ENCODE measurements at places on chromosomes 7 and 10. TPM values are rescaled to one million over a fixed set of nuclear protein-coding genes. Genes with fewer than 3 reads are reported as not detected.
A peak's percentile ranks its signal among the peaks of the same experiment; 100 is the strongest.

The ADRB1 gene
- total RNA-seq = 0.27 TPM

- no peaks in the 10 kb centered on the region for H3K4me1 ChIP-seq
- no peak overlapping the region for H3K27ac ChIP-seq
- DNase-seq = no peak
- H3K4me3 ChIP-seq = no peak overlapping the region
- no peaks in the 10 kb centered on the region for H3K36me3 ChIP-seq
Measured at GRCh38 chr10:91115618-91116390, 104.7 kb upstream of the PCGF5 start.

DNA sequence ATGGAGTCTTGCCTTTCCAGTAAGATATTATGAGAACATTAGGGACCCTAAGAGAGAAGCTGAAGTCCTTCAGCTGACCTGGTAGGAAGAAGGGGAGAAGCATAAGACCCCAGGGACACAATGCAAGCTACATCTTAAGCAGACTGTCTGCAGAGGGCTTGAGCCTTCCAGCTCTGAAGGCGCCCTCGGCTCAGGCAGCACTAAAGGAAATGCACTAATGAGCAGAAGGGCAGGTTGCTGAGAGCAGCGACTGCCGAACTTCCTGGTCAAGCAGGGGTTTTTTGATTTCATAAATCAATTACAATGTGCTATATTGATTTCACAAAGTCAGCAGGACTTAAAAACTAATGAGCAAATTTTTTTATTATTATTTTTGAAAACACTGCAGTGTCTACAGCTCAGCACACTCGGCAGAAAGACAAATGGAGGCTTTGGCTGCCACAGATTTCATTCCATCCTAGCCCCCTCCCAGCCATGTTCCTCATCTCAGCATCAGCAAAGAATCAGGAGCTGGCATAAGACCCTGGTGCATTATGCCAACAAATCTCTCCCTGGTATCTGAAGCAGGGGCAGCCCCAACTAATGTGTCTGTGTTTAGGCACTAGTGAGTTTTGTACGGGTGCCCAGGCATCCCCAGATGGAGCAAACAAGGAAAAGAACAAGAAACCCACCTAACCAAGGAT, 57.1 kb downstream of the LRRTM3 start:
- H3K4me3 ChIP-seq = no peak overlapping the region
- no peak overlapping the region for H3K27ac ChIP-seq
- no peak for DNase-seq
- H3K4me1 ChIP-seq = no peaks in the 10 kb centered on the region
- H3K36me3 ChIP-seq = no peaks in the 10 kb centered on the region

GRCh38 chr10:114491933-114492332, 87.6 kb upstream of the AFAP1L2 start:
- no peaks in the 10 kb centered on the region for H3K36me3 ChIP-seq
- peaks cover 12% of the 10 kb centered on the region for H3K4me1 ChIP-seq
- no peaks in the 10 kb centered on the region for H3K27me3 ChIP-seq
- no peak overlapping the region for H3K4me3 ChIP-seq

The TMEM229A gene
- not detected for total RNA-seq

DNA sequence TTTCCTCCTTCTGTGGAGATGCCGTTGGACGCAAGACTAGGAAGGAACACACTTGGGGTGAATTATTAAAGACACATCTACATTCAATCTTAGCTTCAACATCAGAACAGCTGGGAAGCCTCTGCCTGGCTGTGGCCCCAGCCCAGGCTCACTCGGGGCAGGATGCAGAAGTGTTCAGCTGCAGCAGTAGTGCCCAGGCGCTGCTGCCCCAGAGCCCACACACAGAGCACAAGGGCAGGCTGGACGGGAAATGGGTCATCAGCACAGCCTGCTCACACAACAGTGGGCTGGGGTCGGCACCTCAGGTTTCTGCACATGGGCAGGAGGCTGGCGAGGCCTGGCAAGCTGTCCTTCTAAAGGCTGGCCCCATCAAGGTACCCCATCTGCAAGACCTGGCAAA, 42.5 kb downstream of the NOD1 start:
- no peaks in the 10 kb centered on the region for H3K27me3 ChIP-seq
- peaks cover 12% of the 10 kb centered on the region for H3K4me1 ChIP-seq
- DNase-seq = no peak

The PAPOLB gene
- total RNA-seq = not detected

The MCM10 gene
- total RNA-seq = 9.2 TPM

- no peaks in the 10 kb centered on the region for H3K27me3 ChIP-seq
- H3K4me1 ChIP-seq = peaks cover 3% of the 10 kb centered on the region
- H3K36me3 ChIP-seq = peaks cover 70% of the 10 kb centered on the region
- no peak overlapping the region for H3K4me3 ChIP-seq
Measured at GRCh38 chr7:45075871-45076796, 12.6 kb downstream of the NACAD start.

The TRIM50 gene
- not detected for total RNA-seq

- no peaks in the 10 kb centered on the region for H3K36me3 ChIP-seq
- H3K27ac ChIP-seq = no peak overlapping the region
- no peak for DNase-seq
- no peaks in the 10 kb centered on the region for H3K27me3 ChIP-seq
Measured at GRCh38 chr10:108755646-108756045, 1167.7 kb downstream of the XPNPEP1 start.

DNA sequence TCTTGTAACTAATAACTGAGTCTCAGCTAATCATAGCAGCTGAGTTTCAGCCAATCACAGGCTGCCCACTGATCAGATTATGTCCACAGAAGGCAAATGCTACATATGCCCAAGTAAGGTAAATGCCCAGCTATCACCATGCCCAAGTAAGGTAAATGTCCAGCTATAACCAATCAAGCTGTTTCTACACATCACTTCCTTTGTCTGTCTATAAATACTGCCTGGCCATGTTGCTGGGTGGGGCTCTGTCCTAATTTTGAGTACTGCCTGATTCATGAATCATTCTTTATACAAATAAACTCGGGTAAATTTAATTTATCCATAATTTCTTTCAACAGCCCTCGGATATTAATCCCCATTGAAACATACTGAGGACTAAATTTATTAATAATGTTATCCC, 312.4 kb downstream of the CACNA2D1 start:
- H3K4me3 ChIP-seq = no peak overlapping the region
- H3K27me3 ChIP-seq = no peaks in the 10 kb centered on the region
- no peaks in the 10 kb centered on the region for H3K4me1 ChIP-seq
- no peaks in the 10 kb centered on the region for H3K36me3 ChIP-seq
- no peak for DNase-seq

The RET gene
- total RNA-seq = 0.06 TPM

The SEMA3D gene
- total RNA-seq = 0.15 TPM

- no peaks in the 10 kb centered on the region for H3K27me3 ChIP-seq
- H3K36me3 ChIP-seq = no peaks in the 10 kb centered on the region
- DNase-seq = no peak
Measured at GRCh38 chr7:87000344-87000743, 59.1 kb downstream of the ELAPOR2 start.

The OR13A1 gene
- total RNA-seq = 0.38 TPM

GRCh38 chr10:97408496-97408992, 7.4 kb upstream of the RRP12 start:
- H3K27me3 ChIP-seq = no peaks in the 10 kb centered on the region
- no peak overlapping the region for H3K4me3 ChIP-seq
- peak overlapping the region; percentile 84 for H3K27ac ChIP-seq
- no peak for DNase-seq

DNA sequence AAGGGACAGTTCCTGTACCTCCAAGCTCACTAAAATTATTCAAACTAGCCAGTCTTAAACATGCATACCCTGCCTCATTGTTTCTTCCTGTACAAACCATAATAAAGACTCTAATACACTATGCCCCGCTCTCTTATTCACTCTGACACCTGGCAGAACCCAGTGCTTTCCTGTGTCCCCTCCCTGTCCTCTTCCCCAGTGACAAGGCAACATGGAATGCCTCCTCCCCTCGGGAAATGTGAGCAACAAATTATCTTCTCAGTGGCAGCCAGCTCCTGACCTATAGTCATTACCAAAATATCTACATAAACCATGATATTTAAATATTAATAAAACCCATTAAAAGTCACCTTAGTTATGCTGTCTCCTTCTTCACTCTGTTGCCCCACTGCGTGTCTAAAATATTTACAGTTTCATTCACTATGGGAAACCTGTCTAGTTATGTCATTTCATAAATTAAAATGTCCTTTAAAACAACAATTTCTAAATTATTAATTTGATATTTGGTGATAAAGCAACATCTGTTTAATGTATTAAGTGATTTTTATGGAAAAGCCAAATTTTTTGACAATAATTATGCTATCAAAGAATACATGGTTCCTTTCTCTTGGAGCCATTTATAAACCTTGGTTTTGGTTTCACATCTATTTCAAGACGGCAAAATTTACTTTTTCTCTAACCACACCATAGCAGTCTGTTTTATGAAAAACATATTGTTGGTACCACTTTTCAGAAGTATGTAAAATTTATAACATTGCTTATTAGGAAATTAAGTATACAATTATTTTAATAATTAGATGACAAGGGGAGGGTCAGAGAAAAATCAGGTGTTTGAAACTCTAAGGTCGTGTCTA, 1355.2 kb downstream of the XPNPEP1 start:
- no peak overlapping the region for H3K27ac ChIP-seq
- no peak for DNase-seq
- H3K27me3 ChIP-seq = no peaks in the 10 kb centered on the region
- no peaks in the 10 kb centered on the region for H3K4me1 ChIP-seq
- no peak overlapping the region for H3K4me3 ChIP-seq

DNA sequence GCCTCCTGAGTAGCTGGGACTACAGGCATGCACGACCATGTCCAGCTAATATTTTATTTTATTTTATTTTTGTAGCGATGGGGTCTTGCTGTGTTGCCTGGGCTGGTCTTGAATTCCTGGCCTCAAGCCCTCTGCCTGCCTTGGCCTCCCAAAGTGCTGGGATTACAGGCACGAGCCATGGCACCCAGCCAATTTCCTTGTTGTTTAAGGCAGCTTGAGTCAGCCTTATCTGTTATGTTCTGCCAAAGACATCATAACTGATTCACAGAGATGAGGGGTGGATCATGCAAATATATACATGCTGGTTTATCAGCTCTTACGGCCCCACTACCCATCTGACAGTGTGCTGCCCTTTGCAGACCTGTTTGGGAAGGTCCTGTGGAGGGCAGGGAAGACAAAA, 826.7 kb downstream of the TYW1 start:
- no peak overlapping the region for H3K27ac ChIP-seq
- H3K4me3 ChIP-seq = no peak overlapping the region
- no peaks in the 10 kb centered on the region for H3K27me3 ChIP-seq
- no peaks in the 10 kb centered on the region for H3K36me3 ChIP-seq
- DNase-seq = no peak
- H3K4me1 ChIP-seq = no peaks in the 10 kb centered on the region

DNA sequence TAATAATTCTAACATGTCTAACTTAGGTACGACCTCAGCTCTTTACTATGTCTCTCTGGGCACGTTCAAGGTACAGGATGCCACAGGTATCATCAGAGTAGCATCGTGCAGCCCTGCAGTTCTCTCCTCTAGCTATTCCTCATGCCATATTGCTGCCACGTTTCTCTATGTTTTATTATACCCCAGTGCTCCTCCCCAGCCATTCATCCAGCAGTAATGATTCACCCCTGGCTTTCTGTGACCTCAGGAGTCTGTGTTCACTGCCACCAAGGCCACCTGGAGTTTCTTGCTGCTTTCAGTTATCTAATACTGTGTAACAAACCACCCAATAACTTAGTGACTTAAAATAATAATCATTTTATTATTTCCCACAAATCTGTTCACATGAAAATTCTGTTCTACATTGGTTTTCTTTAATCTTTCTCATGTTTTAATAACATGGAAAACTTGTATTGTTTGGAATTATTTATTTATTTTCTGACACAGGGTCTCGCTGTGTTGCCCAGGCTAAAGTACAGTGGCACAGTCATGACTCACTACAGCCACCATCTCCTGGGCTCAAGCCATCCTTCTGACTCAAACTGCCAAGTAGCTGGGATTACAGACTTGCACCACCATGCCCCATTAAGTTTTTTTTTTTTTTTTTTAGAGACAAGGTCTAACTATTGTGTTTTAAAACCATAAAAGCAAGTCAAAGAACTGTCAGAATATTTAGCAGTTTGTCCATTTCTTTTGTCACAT, 21.8 kb downstream of the REEP3 start:
- no peak for DNase-seq
- no peaks in the 10 kb centered on the region for H3K36me3 ChIP-seq
- H3K27ac ChIP-seq = no peak overlapping the region
- no peaks in the 10 kb centered on the region for H3K27me3 ChIP-seq

The RASA4B gene
- total RNA-seq = 4.2 TPM

GRCh38 chr7:39054731-39055130, 77.0 kb downstream of the POU6F2 start:
- H3K36me3 ChIP-seq = no peaks in the 10 kb centered on the region
- H3K27me3 ChIP-seq = no peaks in the 10 kb centered on the region

The PON1 gene
- not detected for total RNA-seq

GRCh38 chr7:151148319-151149259, 18.9 kb downstream of the GBX1 start:
- no peak overlapping the region for H3K4me3 ChIP-seq
- H3K27me3 ChIP-seq = no peaks in the 10 kb centered on the region
- no peaks in the 10 kb centered on the region for H3K4me1 ChIP-seq
- peaks cover 4% of the 10 kb centered on the region for H3K36me3 ChIP-seq
- DNase-seq = no peak

DNA sequence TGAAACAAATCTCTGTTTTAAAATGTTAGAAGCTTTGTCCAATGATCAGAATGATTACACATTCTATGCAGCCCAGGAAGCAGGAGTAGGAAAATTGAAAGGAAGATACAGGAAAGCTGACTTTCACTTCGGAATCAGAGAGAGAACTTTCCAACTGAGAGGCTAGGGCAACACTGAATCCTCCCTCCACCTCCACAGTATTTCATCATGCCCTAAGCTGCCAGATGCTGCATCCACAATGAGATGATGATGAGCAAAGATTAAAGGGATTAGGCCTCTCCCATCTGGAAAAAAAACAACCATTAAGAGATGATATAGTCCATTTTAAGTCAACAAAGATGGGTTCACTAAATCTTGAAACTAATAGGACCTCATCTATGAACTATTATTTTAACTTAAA, 215.6 kb downstream of the GPR37 start:
- H3K27ac ChIP-seq = peak overlapping the region; percentile 25
- H3K4me3 ChIP-seq = no peak overlapping the region
- no peak for DNase-seq

The RBP3 gene
- total RNA-seq = not detected

DNA sequence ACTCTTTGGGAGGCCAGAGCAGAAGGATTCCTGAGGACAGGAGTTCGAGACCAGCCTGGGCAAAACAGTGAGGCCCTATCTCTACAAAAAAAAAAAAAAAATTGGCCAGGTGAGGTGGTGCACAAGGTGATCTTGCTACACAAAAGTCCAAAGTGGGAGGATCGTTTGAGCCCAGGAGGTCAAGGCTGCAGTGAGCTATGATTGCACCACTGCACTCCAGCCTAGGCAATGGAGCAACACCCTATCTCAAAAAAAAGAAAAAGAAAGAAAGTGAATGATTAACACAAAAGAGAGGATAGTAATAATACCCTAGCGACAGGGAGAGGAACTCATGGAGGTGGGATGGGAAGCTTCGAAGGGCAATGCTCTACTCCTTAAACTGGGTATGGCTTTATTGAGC, 30.4 kb downstream of the TMEM176B start:
- no peaks in the 10 kb centered on the region for H3K27me3 ChIP-seq
- H3K27ac ChIP-seq = no peak overlapping the region

- no peaks in the 10 kb centered on the region for H3K4me1 ChIP-seq
- no peak overlapping the region for H3K27ac ChIP-seq
- H3K36me3 ChIP-seq = no peaks in the 10 kb centered on the region
- DNase-seq = no peak
Measured at GRCh38 chr10:28774051-28774995, 97.0 kb downstream of the BAMBI start.

GRCh38 chr7:738723-739454, 11.8 kb upstream of the PRKAR1B start:
- no peak overlapping the region for H3K4me3 ChIP-seq
- no peaks in the 10 kb centered on the region for H3K4me1 ChIP-seq
- H3K27ac ChIP-seq = no peak overlapping the region
- H3K36me3 ChIP-seq = peaks cover 17% of the 10 kb centered on the region
- DNase-seq = no peak

Measured in esophagus squamous epithelium (tissue), 5 donors.